ENCODE measurements at places on chromosomes 7 and 10.

GRCh38 chr10:125121003-125121402 is 39.4 kb downstream of the CTBP2 start:
- DNase-seq = no peak

DNA sequence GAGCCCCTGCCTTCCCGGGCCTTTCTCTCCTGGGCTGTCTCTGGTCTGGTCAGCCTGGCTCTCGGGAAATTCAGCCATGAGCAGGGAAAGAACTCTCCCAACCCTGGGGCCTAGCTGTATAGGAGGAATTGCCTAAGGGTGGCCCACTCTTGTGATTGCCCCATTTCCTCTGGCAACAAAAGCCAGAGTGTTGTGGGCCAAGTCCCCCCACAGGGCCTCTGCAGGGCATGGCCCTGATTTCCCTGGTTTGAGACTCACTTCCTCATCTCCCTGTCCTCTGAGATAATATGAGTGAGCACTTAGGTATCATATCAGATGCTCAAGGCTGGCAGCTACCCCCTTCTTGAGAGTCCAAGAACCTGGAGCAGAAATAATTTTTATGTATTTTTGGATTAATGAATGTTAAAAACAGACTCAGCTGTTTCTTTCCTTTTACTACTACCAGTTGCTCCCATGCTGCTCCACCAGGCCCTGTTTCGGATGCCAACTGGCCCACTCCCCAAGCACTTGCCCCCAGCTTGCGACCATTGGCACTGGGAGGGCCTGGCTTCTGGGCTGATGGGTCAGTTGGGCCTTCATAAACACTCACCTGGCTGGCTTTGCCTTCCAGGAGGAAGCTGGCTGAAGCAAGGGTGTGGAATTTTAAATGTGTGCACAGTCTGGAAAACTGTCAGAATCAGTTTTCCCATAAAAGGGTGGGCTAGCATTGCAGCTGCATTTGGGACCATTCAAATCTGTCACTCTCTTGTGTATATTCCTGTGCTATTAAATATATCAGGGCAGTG is 11.4 kb downstream of the IRF5 start:
- DNase-seq = no peak

- peak; percentile 70 for DNase-seq
Measured at GRCh38 chr10:89337484-89337883, 9.7 kb downstream of the IFIT3 start.

DNA sequence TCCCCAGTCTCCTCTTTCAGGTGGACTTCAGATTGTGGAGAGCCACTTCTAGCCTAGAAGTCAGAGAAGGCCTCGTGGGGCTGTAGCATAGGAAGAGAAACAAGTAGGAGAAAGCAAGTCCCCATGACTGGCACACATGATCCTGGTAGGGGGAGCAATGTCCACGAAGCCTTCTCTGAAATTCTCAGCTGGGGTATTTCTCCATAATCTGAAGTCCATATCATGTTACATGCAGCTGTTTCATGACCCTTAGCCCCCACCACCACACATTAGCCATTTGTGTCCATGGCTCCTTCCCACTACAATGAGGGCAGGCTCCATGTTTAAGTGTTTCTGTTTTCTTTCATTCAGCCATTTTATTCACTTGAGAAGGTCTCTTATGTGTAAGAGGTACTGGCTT is 43.2 kb downstream of the LAMB4 start:
- no peak for DNase-seq

DNA sequence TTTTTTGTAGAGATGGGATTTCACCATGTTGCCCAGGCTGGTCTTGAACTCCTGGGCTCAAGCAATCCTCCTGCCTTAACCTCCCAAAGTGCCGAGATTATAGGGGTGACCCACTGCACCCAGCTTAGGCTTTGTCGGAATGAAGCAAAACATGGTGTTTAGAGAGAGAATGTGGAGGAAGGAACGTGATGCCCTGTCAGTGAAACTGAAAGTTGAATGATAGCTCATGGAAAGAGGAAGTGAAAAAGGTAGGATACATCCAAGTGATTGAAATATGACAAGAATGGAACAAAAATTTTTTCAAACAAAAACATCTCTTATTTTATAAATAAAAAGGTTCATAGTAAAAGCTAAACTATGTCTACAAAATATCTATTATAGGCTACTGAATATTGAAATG is 5.9 kb downstream of the AKAP9 start:
- no peak for DNase-seq

DNA sequence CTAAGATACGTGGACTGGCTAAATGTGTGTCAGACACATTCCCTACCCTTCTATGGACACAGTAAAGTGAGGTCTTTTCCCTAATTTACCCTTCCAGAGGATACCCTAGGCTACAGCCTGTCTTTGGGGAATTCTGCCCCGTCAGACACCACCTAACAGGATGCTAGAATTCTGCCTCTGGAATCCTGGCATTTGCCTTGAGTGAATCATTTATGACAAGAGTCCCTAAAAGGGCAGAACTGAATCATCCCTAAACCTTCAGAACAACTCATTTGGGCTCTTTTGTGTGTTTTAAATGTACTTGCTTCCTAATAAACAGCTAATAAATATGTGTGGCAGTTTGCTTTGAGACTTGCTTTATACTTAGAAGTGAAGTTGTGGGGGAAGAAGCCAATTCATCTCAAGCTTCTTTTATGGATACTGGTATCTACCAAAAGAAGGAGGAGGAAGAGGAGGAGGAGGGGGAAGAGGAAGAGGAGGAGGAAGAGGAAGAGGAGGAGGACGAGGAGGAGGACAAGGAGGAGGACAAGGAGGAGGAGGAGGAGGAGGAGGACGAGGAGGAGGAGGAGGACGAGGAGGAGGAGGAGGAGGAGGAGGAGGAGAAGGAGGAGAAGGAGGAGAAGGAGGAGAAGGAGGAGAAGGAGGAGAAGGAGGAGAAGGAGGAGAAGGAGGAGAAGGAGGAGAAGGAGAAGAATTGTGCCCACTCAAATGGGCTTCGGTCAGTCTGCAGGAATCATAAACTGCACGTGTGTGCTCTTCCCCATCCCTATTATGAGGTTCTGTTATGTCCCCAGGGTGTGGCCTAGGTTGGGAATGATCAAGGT is 27.1 kb downstream of the PARP12 start:
- DNase-seq = peak; percentile 21

All from kidney epithelial cell (primary cell).